Amniotic epithelial cell (primary cell): ENCODE measurements at places on chromosomes 6 and 20.

DNA sequence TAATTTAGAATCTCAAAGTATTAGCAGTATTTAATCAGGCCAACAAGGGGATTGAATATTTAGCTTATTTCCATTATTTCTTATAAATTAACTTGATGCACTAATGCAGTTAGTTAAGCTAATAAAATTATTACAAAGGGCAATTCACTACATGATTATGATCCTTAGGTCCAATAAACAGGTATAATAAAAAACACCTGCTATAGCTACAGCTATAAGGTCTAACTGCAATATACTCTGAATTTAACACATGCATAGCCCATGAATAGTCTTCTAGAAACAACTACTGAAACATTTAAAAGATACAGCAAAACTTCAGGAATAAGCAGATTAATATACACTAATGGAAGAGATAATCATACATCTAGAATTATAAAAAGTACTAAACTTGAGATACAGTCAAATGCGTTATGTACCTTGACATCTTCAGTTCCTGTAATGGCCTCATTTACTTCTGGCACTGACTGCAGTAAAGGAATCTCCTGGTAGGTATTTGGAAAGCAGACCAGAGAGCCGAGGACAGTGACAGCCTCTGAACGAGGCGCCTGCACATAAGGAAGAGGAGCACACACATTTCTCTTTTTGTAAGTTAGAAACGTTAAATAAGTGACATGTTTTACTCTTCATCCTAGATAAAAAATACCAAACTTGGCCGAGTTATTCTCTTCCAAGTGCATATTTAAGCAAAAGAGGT lies 168.5 kb downstream of the INSM1 start:
- DNase-seq: no peak

- no peak for DNase-seq
These were observed 147.6 kb downstream of the KIF6 start for GRCh38 chr6:39577446-39578165.

DNA sequence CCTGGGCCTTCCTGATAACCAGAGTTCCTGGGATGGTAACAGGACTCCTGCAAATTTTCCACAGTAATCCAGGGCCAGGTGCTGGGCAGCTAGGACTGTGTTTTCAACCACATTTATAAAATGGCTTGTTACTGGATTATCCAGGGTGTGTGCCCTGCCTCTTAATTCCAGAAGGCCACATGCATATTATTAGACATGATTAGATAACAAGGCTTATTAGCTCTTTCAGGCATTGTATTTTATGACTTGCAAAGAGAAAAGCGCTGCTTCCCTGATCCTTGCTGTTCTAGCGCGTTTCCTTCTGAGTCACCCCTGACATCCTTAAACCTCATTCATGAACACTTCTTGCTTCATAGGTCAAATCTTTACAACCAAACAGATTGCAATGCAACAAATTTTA lies 208.6 kb downstream of the UST start:
- peak; percentile 72 for DNase-seq

- peak; percentile 21 for DNase-seq
These were observed 144.8 kb downstream of the DTNBP1 start for GRCh38 chr6:15518057-15518456.

DNA sequence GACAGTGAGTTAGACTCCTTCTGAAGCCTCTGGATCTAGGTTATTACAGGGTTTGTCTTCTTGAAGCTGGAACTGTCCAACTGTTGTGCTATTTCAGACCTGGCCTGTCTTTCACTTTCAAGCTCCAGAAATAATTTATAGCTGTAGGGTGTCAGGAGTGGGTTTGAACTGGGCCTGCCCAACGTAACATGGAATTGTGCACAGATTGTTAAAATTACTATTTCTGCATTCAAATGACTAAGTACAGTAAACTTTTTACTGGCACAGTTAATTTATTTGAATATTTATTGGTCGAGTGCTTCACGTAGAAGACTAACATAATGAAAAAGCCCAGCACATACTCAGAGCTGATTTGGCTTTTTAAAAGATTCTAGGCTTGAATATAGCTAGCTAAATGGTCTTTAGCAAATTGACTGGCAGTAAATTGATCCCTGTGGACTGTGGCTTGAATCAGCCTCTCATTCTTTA lies 74.3 kb downstream of the ARID1B start:
- no peak for DNase-seq

DNA sequence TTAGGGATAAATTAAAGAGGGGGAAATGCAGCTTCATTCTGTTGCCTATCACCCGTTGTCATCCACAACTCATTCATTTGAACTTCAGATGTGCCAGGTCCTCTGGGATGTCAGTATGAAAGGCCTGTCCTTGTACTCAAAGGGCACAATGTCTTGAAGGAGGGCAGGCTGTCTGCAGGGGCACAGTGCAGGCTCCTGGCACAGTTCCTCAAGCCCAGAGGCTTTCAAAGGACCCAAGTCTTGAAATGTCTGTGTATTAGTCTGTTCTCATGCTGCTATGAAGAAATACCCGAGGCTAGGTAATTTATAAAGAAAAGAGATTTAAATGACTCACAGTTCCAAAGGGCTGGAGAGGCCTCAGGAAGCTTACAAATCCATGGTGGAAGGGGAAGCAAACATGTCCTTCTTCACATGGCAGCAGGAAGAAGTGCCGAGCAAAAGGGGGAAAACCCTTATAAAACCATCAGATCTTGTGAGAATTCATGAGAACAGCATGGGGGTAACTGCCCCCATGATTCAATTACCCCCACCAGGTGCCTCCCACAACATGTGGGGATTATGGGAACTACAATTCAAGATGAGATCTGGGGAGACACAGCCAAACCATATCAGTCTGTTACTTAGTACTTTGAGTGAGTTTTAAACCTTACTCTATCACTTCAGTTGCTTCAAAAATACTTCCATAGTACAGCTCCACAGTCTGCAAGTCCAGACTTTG lies 9.4 kb downstream of the SNX9 start:
- DNase-seq: peak; percentile 78
